ENCODE measurements at places on chromosomes 5 and 9.

DNA sequence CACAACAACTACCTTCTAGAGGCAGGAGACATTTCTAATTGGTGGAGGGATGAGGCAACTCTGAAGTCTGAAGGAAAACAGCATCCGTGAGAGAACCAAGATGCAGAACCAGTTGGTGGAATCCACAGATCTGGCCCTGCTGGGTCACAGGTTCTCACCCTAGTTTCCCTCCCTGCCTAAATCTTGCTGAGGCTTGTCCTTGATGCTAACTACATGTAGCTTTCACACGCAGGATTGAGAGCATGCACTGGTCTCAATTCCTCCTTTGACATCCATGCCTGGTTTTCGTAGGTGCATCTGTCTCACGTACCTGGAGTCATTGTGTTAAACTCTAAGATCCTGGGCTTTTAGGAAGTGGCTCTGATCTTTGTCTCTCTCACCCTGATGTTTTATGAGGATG lies 9.7 kb upstream of the F2RL1 start:
- DNase-seq: no peak

- DNase-seq: no peak
These were observed 202.1 kb downstream of the EBF1 start for GRCh38 chr5:158897444-158898160.

GRCh38 chr5:9776525-9776924 lies 146.4 kb upstream of the TAS2R1 start:
- no peak for DNase-seq

GRCh38 chr9:70772601-70773000 lies 348.8 kb downstream of the TRPM3 start:
- DNase-seq: no peak

All from psoas muscle (tissue), 8 donors.